GF-D8 (cell line): ENCODE measurements at places on chromosomes 11 and 22.
A peak's percentile ranks its signal among the peaks of the same experiment; 100 is the strongest.

DNA sequence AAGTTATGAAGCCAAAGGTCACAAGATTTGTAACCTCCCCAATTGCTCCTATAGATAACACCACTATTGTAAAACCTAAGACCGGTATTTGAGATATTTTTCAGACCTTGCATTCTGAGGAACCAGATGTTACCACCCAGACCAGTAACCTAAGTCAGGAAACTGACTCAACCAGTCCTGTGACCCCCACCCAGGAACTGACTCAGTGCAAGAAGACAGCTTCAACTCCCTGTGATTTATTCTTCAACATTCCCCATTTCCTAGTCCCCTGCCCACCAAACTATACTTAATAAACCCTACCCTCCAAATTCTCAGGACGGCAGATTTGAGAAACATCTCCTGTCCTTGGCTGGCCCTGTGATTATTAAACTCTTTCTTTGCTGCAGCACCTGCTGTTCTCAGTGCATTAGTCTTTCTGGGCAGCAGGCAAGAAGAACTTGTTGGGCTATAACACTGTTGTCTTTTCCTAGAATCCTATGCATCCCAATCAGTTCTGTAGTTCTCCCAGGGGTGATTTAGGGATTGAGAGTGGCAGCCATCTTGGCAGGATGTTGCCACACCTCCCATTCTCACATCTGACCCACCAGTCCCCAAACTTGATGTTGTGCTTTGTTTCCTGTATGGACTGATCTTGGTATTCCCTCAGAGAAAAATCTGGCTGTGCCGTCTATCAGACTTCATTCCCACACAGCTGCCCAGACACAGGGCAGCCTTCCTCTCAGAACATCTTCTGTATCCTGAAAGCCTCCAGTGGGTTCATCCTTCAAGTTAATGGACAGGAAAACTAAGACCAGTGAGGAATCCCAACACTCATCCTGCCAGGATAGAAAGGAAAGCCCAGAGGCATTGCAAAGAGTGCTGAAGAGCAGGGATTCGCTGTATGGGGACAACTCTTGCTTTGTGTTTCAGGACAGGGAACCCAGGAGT lies 104.0 kb downstream of the PDE2A start:
- no peak for DNase-seq

GRCh38 chr11:65419772-65420481 lies 2.7 kb upstream of the NEAT1 start:
- DNase-seq: peak; percentile 85

GRCh38 chr11:72787216-72788104 lies 6.4 kb downstream of the STARD10 start:
- DNase-seq: peak; percentile 56

- no peak for DNase-seq
These were observed 187.4 kb upstream of the NAV2 start for GRCh38 chr11:19525276-19525675.

GRCh38 chr11:93704237-93704636 lies 37.1 kb downstream of the TAF1D start:
- DNase-seq: no peak
